ENCODE measurements at places on chromosomes 3 and 15.

GRCh38 chr15:71195242-71195641 lies 80.0 kb downstream of the THSD4 start:
- no peak for DNase-seq

DNA sequence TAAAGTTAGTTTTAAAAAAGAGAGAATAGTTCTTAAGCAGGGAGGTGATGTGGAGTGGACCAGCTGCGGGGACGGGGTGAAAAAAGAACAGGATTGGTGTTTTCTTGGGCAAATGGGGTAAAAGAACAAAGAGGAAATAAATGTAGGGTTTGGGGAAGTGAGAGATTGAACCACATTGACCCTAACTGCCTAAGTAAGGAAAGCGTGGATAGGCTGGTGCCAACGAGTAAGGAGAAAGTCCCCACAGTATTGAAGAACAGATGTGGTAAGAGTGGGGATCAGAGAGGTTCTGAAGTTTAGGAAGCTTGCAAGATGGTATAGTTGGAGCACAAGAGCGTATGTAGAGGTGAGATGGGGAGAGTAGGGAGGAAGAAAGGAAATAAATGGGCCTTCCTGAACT lies 17.0 kb downstream of the IREB2 start:
- DNase-seq, result no peak

- no peak for DNase-seq
Measured at GRCh38 chr3:45552031-45552793, 42.3 kb upstream of the LIMD1 start.

DNA sequence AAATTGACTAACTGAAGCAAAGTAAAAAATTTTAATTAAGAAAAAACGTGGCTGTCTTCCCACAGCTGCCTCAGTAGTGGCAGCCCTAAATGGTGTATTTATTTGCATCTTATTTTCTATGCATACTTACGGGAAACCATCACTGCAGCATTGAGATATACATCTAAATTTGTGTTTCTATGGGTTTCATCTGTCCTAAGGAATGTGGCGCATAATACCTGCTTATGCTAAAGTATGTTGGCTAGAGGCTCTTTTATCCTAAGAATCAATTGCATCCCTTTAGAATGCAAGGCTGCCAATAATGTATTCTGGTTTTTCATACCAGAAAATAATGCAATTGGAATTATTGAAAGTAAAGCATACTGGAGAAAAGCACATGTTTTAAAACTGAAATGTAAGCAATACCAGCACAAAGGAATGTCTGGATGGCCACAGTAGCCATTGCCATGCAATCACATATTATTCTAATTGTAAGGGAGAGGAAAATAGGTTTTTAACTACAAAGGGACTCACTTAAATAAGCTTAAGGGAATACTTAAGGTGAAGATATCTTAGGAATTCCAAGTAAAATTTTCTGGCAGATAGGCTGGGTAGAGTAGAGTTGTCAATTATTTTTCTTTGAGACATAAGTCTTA lies 834.5 kb upstream of the NECTIN3 start:
- DNase-seq, result no peak

DNA sequence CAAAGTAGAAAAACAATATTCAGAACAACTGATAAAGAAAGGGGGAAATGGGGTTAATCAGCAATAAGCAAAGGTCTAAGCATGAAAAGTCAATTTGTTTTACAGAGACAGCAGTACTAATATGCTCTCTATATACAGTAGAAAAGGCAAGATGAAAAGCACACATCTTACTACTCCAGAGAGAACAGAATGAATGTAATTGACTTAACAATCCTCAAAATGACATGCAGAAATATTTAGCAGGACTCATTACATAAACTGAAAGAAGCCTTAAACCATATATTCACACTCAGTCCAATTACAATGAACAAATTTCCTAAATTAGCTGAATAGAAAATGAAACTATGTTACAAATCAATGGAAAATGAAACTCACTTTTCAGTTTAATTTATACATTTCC lies 319.8 kb downstream of the SUCLG2 start:
- DNase-seq, result no peak

GRCh38 chr15:43878446-43878845 lies 51.6 kb downstream of the WDR76 start:
- no peak for DNase-seq

DNA sequence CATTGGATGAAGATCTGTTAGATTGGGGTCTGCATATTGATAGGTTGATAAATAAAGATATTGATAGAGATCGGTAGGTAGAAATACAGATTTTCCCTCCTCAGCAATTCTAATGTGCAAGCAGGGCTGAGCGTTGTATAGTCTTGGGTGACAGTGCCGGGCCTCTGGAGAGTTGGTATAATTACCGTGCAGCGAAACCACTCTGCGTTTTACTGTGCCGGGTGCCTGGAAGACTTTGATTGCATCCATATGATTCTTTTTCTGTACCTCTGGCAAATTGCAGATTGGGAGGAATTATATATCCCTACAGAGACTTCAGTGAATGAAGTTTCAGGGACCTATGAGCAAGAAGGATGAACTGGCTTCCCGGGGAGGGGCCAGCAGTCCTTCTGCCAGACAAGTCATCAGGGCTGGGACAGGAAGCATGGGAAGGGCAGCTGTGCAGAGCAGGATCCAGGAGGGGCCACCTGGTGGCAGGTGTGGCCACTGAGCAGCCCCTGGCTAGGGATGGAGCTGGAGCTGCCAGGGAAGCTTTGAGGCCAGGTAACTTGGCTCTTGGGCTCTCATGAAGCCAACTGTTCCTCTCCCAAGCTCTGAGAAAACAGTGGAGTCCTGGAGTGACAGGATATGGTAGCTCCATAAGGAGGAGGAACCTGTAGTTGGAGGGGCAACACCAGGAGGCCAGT lies 132.5 kb downstream of the APBA2 start:
- DNase-seq, result no peak

DNA sequence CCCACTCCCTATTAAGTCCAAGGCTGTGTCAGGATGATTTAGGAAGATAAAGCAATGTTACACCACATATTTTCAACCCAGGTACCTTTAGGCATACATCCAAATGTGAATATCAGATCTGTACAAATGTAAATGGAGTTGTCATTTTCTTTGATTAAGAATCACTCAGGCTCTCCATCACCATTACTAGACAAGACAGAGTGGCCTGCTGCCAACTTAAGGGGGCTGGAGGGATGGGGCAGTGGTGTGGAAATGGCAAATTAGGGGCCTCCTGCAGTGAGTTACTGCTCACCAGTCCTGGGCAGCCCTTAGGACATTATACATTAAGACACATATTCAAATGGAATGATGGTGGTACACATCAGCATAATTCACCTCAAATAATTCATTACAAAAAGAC lies 211.0 kb downstream of the TNIK start:
- no peak for DNase-seq

DNA sequence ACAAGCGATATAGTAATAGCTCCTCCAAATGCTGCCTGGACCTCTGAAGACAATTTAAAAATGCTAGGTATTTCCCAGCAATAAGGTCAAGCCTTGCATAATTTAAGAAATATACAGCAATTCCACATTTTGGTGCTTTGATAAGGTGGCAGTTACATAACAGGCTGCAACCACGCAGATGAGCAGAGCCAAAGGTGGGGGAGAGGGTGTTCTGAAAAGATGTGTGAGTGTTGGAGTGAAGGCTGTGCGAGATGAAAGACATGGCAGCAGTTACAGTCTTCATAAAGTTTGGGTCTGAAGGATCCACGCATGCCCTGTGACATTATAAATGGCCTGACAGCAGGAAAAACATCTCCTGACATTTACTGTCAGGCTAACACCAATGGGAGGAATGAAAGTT lies 26.1 kb downstream of the CTDSPL start:
- no peak for DNase-seq

DNA sequence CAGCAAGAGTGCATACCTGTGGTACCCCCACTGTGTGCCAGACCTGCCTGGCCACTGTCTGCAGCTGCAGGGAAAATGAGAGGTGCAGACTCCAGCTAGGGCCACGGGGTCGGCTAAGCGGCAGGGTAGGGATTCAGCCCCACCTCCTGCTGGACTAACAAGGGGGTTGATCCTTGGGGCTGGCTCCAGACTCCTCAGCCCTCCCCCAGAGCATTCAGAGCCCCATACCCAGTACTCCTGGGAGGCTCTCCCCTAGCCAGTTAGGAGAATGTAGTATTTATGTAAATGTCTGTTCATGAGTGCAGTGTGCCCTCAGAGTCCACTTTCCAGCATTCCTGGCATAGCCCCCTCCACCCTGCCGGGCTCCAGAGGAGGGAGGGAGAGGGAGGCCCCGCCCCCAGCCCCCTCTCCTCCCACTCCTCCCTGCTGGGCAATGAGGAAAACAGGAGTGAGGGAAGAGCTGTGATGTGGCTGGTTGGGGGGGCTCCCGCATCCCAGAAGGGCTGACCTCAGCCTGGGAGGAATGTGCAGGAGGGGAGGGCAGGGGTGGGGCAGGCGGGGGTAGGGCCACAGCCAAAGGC lies 4.5 kb upstream of the SEMA3B start:
- no peak for DNase-seq

DNA sequence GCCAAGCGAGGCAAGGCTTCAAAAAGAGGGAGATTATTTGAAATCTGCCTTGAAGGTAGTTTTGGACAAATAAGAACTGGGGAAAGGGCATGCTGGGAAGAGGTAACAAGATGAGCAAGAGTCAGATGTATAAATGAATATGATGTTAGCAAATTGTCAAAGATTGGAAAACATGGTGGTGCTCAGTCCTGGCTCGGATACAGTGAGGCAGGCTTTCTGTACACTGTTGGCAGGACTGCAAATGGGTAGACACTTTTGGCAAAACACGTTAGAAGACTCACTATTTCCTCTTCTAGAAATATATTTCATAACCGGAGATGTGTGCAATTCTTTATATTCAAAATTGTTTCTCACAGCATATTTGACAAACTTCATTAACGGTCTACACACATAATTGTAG lies 429.9 kb downstream of the IL5RA start:
- DNase-seq, result no peak

- no peak for DNase-seq
Measured at GRCh38 chr3:169867584-169868210, 2.0 kb downstream of the LRRC31 start.

DNA sequence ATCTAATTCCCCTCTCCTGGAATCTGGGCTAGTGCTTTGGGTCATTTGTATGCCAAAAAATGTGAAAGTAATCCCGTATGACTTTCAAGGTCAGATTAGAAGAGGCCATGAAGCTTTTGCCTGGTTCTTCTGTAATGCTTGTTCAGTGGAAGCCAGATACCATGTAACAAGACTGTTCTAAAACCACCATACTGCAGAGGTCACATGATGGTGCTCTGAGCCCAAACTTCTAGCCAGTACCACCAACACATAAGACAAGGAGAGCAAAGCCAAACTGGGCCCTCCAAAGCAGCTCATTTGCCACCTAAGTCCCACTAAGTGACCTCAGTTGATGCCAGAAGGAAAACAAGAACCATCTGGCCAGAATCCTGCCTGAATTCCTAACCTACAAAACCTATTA lies 64.3 kb upstream of the MELTF start:
- no peak for DNase-seq

GRCh38 chr3:72334681-72335457 lies 513.4 kb downstream of the SHQ1 start:
- no peak for DNase-seq

DNA sequence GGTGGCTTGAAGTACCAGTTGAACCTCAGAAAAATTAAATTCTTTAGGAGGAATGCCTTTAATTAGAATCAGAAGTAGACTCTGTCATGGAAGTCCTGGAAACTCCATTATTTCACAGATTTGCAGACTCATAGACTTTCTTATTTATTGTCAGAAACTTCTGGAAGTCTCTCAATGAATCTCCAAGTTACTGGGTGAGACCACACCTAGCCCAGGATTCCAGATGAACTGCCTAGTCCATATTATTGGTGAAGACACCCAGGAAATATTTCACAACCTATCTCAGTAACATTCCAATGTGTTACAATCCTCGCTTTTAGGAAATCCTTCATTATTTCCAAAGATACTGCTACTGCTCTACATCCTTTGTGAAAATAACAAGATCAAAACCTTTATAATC lies 6.5 kb upstream of the THBS1 start:
- no peak for DNase-seq

GRCh38 chr15:86139828-86140227 lies 60.2 kb downstream of the AGBL1 start:
- DNase-seq, result no peak

DNA sequence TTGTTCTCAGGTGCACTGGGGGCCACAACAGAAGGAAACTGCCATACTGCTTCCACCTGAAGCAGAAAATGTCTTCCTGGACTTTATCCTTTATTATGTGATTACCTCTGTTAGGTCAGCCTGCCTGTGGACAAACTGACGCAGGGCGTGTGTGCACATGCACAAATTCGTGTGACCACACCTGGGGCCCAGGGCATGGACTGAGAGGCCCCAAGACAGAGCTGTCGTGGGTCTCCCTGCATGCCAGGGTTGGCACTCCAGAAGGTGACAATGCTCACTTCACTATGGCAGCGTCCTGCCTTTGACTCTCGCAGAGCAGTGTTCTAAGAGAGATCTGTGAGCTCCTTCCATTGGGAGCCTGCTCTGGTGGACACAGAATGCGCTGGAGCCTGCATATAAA lies 34.5 kb downstream of the CCDC12 start:
- no peak for DNase-seq

DNA sequence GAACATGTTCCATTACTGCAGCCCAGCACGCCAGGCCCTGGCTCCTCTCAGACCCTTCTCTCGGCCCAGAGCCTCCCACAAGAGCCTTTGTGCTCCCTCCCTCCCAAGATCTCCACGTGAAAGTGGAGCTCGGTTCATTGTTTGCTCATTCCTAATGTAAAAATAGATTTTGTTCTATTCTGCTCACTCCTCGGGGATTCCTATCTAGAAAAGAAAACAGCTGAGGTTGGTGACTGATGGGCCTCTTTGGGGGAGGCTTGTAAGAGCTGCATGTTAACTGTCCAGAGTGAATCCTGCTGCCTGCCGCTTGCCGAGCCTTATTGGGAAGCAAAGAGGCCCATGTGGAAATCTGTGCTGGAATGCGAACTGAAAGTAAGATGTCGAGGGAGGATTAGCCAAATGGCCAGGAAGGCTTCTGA lies 267.1 kb downstream of the LRTM1 start:
- no peak for DNase-seq

GRCh38 chr3:122232485-122232884 lies 49.0 kb downstream of the CASR start:
- no peak for DNase-seq

DNA sequence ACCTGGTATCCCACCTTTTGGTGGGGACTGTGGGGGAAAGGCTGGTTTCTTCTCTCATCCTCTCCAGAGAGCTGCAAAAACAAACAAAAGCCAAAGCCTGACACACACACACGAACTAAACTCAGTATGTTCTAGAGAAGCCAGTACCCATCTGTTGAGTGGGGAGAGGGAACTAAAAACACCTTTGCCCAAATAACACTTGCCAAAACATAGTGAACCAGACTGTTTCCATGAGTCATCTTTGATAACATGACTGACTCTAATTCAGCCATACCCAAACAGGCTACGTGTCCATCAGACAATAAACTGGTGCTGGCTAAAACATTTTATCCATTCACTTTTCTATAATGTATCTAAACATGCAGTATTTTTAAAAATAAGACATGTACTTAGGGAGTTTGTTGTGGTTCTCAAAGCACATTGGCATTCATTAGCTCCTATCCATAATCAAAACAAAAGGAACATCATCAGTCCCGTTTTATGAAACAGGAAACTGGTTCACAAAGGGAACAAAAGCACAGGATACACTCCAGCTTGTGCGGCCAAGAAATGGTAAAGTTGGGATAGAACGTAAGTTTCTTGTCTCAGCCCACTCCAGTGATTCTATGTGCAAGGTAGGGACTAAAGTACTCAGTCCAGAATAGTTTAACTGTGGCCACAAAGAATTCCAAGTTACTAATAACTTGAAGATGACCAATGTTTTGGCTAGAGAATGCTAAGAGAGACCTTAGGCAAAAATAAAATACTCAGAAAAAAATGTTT lies 16.1 kb downstream of the LYSMD2 start:
- DNase-seq, result no peak

All from GM13977 (cell line).